A172 (cell line): ENCODE measurements at places on chromosomes 7 and 10. TPM values are rescaled to one million over a fixed set of nuclear protein-coding genes. Genes with fewer than 3 reads are reported as not detected.

DNA sequence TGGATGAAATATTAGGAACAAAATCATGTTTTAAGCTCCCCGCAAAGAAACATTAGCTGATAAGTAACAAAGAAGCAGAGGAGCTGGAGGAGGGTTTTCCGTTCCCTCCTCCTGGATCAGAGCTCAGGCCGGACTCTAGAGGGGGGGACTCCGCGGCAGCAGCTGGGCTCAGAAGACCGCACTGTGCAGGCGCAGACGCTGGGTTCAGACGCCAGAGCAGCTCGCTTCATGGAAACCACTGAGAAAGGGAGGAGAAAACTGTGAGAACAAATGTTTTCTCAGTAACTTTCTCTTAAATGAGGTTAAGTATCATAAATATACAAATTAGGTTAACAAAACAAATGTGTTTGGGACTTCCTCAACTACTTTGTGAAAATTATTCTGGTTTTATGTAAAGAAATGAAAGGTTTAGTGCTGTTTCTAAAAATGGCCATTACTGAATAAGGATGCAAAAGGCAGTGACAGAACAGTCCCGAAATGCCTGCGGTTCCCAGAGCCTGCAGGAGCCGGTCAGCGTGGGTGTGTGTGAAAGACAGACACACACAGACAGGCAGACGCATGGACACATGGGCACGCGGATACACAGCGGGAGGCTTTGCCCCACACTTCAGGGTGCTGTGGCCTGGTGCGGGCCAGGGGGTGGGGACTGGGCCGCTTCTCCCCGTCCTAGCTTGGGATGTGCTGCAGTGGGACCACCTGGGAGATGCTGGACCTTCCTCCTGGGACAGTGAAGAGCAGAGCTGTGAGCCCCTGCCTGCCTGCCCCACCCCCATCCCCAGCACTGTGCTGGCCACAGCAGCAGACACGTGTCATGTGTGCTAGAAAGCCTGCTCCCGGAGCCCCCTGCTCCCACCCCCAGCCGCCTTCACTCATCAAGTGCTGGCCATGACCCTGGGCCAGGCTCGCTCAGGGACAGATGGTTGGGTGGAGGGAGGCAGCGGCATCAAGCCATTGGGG is 20.3 kb upstream of the ADGRA1 start:
- DNase-seq = no peak

Gene ASAH2B
- total RNA-seq = 3.0 and 3.1 TPM in 2 replicates

Gene ZNF775
- 5.7 and 11.1 TPM in 2 replicates for total RNA-seq

DNA sequence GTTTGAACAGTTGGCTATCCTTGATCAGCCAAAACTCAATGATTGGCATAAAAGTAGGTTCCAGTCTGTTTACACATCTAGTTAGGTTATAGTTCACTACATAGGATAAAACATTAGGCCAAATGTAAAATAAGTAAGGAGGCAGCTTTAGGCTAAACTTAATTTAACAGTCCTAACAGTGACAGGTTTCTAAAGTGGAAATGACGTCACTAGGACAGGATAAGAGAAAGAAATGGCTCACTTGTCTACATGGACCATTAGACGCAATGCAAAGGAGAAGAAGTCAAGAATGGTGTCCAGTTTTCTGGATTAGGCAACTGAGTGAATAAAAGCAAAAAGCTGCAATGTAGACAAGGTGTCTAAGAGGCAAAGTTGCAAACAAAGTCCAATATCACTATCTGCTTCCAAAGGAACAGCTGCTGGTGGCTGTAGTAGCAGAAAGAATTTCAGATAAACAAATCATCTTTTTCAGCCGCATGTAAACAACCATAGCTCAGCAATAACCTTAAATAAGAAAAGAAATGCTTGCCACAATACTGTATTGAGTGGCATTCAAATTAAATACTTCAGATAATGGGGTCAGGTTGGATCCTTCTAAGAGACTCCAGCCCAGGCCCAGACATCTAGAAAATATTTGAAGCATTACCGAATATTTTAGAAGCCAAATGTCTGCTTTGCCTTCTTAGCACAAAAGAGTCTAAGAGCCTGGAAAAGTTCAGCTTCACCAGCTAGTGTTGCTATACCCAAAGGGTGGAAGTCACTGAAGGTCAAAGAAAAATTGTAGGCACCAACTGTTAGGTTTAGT is 154.2 kb downstream of the NEBL start:
- DNase-seq = no peak

Gene CDC14C
- total RNA-seq = 0.09 TPM in 1 of 2 replicates, not detected in the other

GRCh38 chr10:132372516-132373095 is 24.4 kb upstream of the PWWP2B start:
- DNase-seq = no peak
